Thymus (tissue), 14 donors: ENCODE measurements at places on chromosomes 16 and 17. TPM values are rescaled to one million over a fixed set of nuclear protein-coding genes. Genes with fewer than 3 reads are reported as not detected.

Gene ENPP7
- polyA plus RNA-seq = 0.09 TPM

GRCh38 chr17:40309031-40309948 lies at the start of gene RARA:
TSS of gene RARA (plus strand) at chr17:40309180. CDS start at chr17:40331219, 22,039 bp downstream.
- DNase-seq = no peak

Gene TM4SF5
- polyA plus RNA-seq = 0.14 TPM

Gene NHERF1
- 56.6 TPM for polyA plus RNA-seq

Gene SMG1
- 20.8 TPM for polyA plus RNA-seq

GRCh38 chr16:8571061-8571596 lies 19.2 kb downstream of the TMEM114 start:
- DNase-seq = no peak

Gene CENPT
- 101 TPM for polyA plus RNA-seq

Gene KRTAP4-3
- not detected for polyA plus RNA-seq

DNA sequence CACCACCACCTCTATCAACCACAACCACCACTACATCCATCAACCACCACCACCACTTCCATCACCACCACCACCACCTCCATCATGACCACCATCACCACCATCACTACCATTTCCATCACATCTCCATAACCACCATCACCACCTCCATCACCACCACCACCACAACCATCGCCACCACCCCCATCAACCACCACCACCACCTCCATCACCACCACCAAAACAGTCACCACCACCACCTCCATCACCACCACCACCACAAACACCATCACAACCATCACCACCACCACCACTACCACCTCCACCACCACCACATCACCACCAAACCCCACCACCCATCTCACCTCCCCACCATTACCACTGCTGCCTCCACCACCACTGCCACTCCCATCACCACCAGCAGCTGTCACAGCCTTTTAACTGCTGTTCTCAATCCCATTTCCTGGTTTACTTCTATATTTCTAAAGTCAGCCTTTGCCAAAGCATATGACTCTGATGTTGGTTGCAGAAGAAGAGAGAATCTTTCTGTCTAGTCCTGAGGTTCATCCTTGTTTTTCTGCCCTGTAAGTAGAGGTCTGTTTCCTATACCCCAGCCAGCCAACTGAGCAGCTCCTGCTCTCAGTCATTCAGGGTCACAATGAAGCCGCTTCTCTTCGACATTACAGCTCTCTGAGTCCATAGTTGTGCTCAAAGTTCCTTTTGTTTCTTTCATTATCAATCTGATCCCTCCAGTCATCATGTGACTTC lies 14.0 kb downstream of the MARCHF10 start:
- no peak for DNase-seq

DNA sequence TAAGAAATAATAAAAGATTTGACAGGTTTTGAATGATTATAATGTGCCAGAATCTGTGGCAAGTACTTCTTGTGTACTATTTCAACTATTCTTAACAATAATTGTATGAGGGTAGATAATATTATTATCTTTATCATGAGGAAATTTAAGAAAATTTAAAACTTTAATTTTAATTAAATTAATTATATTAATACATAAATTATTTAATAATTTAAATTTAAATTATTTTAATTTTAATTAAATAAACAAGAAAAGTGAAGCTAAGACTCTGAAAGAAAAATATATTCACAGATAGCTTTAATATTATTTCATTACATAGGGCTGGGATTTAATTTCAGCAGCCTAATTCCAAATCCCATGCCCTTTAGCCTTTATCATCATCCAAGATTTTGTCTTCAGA lies 31.4 kb upstream of the NETO2 start:
- no peak for DNase-seq

DNA sequence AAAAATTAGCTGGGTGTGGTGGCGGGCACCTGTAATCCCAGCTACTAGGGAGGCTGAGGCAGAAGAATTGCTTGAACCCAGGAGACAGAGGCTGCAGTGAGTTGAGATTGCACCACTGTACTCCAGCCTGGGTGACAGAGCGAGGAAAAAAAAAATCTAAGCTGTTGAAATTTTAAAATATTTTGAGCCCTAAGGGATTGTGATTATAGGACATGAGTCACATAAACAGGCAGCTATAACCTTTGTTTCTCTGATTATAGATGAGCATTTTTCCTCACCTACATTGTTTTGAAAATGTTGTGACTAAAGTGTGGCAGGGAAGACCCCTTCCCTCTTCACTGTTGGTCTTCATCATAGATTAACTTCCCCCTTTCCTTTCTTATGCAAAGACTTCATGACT lies 135.5 kb downstream of the MGAT5B start:
- no peak for DNase-seq

Gene SOCS7
- 3.5 TPM for polyA plus RNA-seq

DNA sequence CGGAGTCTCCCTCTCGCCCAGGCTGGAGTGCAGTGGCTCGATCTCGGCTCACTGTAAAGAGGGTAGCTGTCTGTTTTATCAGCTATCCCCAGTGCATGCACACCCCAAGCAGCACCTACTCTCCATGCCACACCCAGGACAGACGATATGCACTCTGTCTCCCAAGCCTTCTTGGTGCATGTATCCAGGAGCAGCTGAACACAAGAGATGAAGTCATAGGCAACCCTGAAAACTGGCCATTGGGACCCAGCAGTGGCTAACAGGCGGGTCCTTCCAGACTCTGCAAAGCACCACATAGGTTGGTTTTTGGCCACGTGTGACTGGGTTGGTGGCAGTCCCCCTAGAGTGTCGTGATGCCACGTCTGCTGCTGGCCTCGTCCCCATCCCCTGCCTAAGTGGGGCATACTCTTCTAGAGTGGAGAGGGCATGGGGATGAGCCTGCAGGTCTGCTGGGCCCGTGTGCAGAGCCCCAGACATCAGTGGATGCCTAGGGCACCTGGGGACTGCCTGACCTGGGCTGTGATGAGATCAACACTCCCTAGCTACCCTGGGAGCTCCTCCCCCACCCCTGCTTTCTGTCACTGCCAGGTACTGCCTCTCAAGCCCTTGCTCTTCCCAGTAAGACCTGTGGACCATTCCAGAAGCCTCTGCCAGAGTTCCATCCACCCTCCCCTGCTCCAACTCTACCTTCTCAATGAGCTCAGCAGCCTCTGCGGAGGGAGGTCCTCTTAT lies 9.3 kb downstream of the PDE6G start:
- DNase-seq = no peak

Gene SMTNL2
- polyA plus RNA-seq = 1.6 TPM

Gene CRISPLD2
- polyA plus RNA-seq = 7.2 TPM

Gene ALOX12B
- 5.0 TPM for polyA plus RNA-seq

DNA sequence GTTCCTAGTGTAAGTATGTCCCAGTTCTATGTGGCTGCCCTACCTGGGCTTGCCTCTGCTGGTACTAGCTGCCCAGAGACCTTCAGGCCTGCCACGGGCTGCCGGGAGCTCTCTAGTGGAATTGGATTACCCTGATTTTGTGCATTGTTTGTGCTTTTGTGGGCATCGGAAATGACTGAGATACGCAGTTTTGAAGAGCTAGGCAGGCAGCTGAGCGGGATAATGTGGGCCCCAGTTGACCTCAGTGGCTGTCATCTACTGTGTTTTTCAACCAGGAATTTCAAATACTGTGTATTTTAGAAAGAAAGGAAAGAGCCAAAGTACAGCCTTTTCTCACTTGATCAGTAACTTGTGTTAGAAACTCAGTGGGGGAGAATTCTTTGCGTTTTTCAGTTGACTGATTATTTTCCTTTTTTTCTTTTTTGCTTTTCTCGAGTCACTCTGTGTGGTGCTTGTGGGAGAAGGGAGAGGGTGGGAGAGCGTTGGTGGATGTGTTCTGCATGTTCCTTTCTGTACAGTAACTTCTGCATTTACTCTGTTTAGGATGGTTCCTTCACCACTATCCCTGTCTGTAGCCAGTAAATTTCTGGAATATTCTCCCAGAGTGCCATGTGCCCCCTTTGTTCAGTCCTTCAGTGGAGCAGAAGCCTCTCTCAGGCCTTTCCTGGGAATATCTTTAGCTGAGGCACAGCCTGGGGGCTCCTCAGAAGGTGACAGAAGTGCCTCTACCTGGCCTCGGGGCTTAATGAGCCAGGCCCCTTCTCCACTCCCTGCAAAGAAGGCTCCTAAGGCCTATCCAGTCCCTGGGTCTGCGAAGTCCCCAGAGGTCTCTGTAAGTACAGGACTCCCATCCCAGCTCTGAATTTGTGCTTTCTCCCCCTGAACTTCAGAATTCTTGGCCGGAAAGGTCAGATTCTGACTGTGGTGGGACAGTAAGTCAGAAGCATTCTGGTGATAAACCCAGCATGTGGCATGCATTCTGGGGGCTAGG lies 15.0 kb upstream of the SLC12A3 start:
- no peak for DNase-seq

DNA sequence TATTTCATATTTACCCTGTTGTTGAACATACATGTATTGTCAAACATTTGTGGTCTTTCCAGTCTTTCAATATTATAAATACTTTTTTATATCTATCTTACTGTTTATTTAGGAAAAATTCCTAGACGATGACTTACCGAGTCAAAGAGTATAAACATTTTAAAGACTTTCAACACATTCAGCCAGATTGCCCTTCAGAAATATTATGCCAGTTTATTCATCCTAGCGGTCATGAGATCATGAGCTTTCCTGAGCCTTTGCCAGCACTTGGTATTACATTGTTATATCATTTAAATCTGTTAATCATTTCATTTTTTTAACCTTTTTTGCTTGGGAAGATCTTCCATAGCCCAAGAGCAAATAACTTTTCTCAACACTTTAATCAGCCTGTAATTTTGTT lies 197.4 kb downstream of the SPECC1 start:
- no peak for DNase-seq

GRCh38 chr17:39662551-39663339 lies 2.4 kb upstream of the TCAP start:
- no peak for DNase-seq

DNA sequence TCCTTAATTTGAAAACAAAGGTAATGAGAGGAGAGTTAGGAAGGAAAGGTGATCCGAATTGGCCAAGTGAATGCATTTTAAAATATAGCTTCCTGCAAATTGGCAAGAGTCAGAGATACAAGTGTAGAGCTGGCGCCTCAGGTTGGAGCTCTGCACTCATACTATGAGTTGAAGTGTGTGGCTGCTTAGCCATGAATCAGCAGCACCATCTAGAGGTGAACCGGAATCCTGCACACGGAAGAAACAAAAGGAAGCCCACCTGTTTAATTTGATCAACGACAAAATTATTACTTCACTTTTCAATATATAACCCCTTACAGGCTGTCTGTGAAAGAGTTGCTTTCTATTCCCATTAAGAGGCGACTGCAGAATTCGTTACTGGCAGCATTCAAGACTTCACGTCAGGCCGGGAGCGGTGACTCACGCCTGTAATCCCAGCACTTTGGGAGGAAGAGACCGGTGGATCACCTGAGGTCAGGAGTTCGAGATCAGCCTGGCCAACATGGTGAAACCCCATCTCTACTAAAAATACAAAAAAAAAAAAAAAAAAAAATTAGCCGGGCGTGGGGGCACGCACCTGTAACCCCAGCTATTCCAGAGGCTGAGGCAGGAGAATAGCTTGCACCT lies 1253.7 kb upstream of the CDH8 start:
- peak; percentile 14 for DNase-seq

- DNase-seq = no peak
Measured at GRCh38 chr16:87043231-87044031, 273.8 kb downstream of the C16orf95 start.

DNA sequence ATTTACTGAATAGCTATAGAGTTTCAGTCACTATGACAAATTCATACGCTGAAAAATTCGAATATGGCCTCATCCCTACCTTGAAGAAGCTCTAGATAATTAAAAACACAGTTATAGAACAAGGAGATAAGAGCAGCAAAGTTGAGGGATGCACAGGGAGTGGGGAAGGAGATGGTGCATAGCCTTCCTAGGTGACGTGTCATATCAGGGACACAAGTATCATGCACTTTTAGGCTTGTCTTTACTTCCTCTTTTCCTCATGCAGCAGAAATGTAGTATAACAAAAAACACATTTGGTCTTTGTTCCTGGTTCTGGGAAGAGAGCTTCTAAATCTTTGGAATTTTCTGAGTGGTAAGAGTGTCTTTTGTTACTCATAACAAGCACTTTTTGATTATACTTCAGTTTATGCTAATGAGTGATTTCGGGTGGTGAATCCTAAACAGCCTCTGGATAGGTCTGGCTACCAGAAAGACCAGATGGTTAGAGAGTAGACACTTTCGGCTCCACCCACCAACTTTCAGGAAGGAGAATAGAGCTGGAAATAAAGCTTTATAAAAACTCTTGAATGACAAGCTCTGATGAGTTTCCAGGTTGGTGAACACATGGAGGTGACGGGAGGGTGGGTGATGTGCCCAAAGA lies 341.4 kb downstream of the UTP18 start:
- DNase-seq = no peak

Gene KRTAP2-2
- polyA plus RNA-seq = not detected

- no peak for DNase-seq
Measured at GRCh38 chr16:81940781-81941560, 70.3 kb downstream of the SDR42E1 start.

Gene SPN
- polyA plus RNA-seq = 49.3 TPM

GRCh38 chr17:39264119-39264518 lies 38.4 kb upstream of the STAC2 start:
- no peak for DNase-seq
